Breast epithelium (tissue), 4 donors: ENCODE measurements at places on chromosomes 11 and 22. TPM values are rescaled to one million over a fixed set of nuclear protein-coding genes. Genes with fewer than 3 reads are reported as not detected.

DNA sequence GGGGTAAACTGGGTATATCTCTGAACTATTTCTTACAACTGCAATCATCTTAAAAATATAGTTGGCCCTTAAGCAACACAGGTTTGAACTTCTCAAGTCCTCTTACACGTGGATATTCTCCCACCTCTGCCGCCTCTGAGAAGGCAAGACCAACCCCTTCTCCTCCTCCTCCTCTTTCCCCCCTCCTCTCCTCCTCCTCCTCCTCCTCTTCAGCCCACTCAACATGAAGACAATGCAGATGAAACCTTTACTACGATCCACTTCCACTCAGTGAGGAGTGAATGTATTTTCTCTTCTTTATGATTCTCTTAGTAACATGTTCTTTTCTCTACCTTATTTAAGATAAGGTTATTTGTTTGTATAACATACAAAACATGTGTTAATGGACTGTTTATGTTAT lies 20.0 kb downstream of the SHANK2 start:
- no peak for DNase-seq

- DNase-seq: no peak
Observed at GRCh38 chr11:116794851-116795250, 3.2 kb upstream of the APOA5 start.

ANGPTL5 gene
- total RNA-seq: not detected

MS4A8 gene
- not detected for total RNA-seq
